ENCODE measurements at places on chromosomes 3 and 15.

- DNase-seq, result peak; percentile 60
Observed at GRCh38 chr3:36843065-36844051, 79.0 kb upstream of the DCLK3 start.

GRCh38 chr3:195187609-195188425 is 83.1 kb downstream of the XXYLT1 start:
- no peak for DNase-seq

- peak; percentile 67 for DNase-seq
Observed at GRCh38 chr3:185733980-185734724, 90.7 kb downstream of the IGF2BP2 start.

GRCh38 chr15:58597943-58598828 is 151.3 kb downstream of the ADAM10 start:
- DNase-seq, result peak; percentile 44

GRCh38 chr3:130480736-130481135 is 36.2 kb upstream of the COL6A6 start:
- peak; percentile 80 for DNase-seq

- no peak for DNase-seq
Observed at GRCh38 chr3:127417709-127418559, 130.1 kb upstream of the PRR20G start.

GRCh38 chr3:21466476-21466875 is 284.5 kb downstream of the ZNF385D start:
- no peak for DNase-seq

GRCh38 chr3:73538486-73538885 is 86.3 kb downstream of the PDZRN3 start:
- no peak for DNase-seq

DNA sequence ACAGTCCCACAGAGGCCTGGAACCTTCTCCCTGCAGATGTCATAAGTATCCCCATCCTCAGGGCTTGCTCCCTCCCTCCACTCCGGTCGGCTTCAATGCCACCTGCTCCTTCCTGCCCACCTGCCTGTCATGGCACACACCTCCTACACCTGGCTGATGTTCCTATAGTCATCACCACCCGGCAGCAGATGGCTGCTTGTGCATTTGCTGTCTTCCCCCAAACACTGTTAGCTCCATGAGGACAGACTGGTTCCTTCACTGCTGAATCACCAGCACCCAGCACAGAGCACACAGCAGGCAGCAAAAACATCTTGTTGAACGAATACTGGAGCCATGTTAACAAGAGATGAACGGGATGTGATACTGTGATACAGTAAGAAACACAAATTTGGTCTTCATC is 14.8 kb downstream of the TARS3 start:
- DNase-seq, result no peak

- no peak for DNase-seq
Observed at GRCh38 chr3:4426782-4427344, 40.2 kb downstream of the SUMF1 start.

DNA sequence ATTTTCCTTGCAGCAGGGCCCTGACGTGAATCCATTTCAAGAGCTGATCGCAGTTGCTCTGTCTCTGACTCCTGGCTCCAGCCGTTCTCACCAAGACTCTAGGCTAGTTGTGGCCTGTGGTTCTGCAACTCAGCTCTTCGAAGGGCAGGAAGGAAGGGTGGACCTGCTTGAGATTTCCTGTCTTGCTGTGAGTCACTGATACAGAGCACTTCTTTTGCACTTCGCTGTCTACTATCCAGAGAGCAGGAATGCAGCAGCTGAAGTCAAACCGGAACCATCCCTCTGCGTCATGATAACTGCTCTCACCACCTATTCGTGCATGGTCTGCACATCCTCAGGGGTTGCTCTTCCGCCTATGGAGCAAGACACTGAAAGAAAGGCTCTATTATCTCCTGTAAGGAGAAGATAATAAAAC is 59.7 kb downstream of the RAP2B start:
- peak; percentile 75 for DNase-seq

DNA sequence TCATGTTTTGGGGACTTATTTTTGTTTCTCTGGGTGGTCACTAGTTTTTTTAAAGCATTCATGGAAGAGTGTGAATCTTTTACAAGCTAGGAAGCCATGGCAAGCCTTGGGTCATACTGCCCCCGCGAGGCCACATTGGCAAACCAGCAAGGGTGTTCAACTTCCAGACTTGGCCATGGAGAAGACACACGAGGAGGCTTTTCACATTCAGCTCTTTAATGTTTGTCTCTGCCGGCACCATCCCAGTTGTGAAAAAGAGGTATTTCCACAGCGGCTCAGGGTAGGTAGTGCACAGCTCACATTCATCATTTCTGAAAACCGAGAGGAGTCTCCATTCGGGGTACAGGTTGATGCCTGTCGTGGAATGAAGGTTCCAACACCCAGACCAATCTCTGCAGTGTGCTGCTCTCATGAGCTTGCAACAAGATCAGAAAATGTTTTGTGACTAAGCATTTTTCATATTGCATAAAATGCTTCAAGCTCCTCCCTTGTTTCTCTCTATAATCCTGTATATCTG is 7.7 kb downstream of the CCR5 start:
- peak; percentile 65 for DNase-seq

DNA sequence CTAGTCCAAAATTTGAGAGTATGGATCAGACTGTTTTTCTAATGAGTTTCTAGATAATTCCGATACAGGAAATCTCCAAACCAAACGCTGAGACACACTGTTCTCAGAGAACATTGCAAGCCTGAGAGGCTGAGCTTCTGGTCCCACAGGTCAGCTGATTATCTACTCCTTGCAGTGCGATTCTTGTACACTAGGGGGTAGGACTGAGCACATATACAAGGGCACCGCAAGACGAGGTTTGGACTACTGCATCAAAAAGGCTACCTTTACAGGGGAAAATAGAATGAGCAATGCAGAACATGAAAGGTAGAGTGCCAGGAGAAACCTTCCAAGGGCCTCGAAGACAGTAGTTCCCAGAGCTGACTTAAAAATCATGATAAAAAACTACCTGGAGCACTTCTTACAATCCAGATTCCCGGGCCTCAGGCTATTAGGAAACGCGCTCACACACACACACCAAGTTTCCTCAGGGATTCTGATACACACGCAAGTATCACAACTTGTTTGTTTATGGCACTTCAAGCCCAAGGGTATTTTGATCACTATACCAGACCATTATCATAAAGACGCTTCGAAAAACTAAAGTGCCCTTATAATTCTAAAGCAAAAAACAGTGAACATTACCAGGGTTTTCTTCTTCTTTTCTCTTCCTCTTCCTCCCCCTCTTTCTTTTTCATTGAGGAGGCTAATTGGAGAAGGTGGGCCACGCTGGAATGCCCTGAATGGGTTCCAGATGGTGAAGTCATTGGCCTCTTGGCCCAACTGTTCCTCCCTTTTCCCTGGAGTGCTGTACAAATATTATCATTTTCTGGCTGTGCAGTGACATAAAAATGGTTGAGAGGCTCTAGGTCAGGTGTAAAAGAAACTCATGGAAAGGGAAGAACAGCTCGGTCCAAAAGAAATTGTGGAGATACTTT is 61.8 kb downstream of the SLC12A8 start:
- peak; percentile 66 for DNase-seq

DNA sequence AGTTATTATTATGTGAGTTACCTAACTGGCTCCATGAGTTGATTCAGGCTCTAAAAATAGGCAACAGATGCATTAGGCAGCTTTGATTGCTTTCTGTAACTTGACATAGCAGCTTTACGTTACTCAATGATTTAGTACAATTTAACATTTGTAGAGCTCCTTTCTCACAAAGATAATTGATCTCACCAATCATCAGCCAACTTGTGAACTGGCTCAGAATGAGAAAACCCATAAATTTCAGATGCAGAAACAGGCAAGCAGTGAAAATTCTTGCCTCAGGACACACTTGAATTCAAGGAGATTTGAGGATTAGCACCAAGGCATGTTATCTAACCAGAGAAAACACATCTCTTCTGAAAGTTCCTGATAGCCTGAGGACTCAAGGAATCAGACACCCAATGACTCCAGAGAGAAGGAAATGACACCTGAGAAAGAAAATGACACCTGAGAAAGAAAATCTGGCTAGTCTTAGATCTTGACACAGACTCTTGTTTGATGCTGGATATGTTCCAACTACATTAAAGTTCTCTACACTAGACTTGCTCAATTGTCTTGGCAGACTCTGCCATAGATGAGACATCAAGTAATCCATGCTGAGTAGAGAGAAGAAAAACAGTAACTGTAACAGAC is 315.1 kb upstream of the CBLB start:
- peak; percentile 17 for DNase-seq

GRCh38 chr3:194836661-194837060 is 151.0 kb downstream of the FAM43A start:
- no peak for DNase-seq

GRCh38 chr3:13064159-13064868 is 8.9 kb downstream of the IQSEC1 start:
- DNase-seq, result no peak

- no peak for DNase-seq
Observed at GRCh38 chr3:10625323-10625722, 119.9 kb upstream of the ATP2B2 start.

- no peak for DNase-seq
Observed at GRCh38 chr3:120370463-120370862, 21.3 kb upstream of the LRRC58 start.

DNA sequence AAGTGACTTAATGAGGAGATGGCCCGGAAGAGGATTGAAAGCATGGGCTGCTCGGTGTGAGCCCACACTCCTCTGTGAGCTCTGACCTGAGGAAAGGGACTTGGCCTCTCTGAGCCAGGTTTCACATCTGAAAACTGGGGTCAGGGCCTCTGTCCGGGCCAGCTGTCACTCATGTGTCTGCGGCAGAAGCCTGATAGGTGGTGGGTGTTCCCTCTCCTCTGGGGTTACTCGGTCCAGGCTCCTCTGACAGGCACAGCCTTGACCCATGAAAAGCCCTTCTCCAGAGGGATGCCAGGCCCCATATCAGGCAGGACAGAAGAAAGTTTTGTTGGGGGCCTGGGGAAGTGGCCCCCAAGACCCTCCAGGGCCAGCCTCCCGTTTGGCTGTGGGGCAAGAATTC is 131.4 kb downstream of the CHSY1 start:
- DNase-seq, result no peak

- DNase-seq, result no peak
Observed at GRCh38 chr15:45441686-45442085, 63.3 kb upstream of the GATM start.

DNA sequence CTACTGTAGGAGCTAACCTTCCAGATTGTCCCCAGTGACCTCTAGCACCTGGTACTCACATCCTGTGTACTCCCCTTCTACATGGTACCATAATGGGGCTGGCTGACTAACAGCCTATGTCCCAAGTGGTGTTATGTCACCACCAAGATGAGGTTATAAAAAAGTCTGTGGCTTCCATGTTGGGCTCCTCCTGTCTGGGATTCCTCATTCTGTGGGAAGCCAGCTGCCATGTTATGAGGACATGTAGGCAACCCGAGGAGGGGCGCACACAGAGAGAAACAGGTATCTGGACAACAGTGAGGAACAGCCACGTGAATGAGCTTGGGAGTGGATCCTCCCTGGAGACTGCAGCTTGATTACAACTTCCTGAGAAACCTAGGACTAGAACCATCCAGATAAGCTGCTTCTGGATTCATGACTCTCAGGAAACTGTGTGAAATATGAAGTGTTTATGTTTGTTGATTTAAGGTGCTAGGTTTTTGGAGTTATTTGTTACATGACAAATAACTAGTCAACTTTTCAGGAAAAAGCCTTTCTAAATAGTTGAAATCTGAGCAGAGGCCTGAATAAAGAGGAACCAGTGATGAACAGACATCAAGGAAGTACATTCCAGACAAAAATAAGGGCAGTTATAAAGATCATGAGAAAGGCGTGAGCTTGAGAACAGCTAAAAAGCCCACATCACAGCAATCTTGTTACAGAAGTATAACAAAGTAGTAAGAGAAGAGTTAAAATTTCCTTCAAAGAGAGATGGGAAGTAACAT is 21.7 kb downstream of the GOLIM4 start:
- no peak for DNase-seq

GRCh38 chr3:25897019-25897418 is 107.1 kb downstream of the OXSM start:
- DNase-seq, result peak; percentile 41

- no peak for DNase-seq
Observed at GRCh38 chr3:157544501-157545130, 41.4 kb upstream of the VEPH1 start.

GRCh38 chr3:58659051-58659675 is 7.4 kb downstream of the FAM3D start:
- DNase-seq, result peak; percentile 73

GRCh38 chr15:36479200-36479896 is 100.1 kb upstream of the CDIN1 start:
- DNase-seq, result no peak

DNA sequence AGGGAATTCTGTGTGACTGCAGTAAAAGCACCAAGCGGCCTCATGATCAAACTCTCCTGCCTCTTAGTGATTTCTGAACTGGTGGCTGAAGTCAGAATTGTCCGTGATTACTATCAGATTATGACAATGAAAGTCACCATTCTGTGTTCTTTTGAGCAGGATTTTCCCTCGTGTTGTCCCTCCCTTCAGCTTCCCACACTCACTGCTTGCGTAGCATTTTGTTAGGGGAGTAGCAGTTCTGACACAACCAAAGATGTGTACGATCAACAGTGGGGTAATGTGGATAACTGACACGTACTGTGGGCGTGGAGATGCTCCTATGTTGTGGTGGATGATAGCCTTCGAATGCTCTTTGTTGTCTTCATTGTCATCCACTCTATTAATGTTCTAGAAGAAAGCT is 67.8 kb upstream of the ICE2 start:
- no peak for DNase-seq
